ENCODE measurements at places on chromosomes 3 and 15. TPM values are rescaled to one million over a fixed set of nuclear protein-coding genes. Genes with fewer than 3 reads are reported as not detected.

The TM4SF18 gene
- total RNA-seq, result 15.8 TPM

The LCTL gene
- total RNA-seq, result not detected

- DNase-seq, result peak; percentile 89
Measured at GRCh38 chr3:8658306-8659212, 14.0 kb upstream of the SSUH2 start.

DNA sequence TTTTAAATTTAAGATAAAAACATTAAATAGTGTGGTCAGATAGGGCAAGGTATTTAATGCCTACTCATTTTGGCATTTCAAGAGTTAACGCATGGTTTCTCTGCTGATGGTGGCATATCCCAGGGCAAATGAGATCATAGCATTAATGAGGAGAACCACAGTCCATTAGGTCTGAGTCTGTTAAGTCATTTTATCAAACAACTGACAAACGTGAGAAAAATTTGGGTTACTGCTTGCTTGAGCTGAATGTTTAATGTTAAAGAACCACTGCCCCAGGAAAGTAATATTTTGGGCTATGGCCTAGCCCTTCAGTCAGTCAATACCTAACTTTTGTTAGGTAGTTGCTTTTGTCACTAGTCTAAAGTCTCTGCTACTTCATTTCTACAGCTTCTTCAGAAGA is 37.9 kb upstream of the SLC2A2 start:
- no peak for DNase-seq

DNA sequence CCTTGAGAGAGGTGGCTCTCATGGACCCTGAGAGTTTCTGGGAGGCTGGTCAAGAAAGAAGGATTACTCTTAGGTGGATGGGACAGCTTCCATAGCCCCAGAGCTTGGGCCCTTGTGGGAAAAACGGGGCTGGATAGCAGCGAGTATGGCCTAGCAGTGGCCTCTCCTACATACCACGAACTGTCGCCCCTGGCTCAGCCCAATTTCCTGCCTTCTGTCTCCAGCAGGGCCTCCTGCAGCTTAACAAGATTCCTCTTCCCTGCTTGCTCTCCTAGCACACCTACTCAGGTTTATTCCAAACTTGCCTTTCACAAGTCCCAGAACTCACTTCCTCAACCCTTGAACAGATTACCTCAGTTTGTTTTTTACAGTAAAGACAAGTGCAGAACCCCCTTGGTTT is 139.7 kb upstream of the TPM1 start:
- DNase-seq, result no peak

- no peak for DNase-seq
Measured at GRCh38 chr15:78315686-78316282, 16.4 kb upstream of the SKIC8 start.

GRCh38 chr15:91853948-91854638 is 585 bp downstream of the SLCO3A1 start:
- peak; percentile 77 for DNase-seq

Measured in Right ventricle myocardium inferior (tissue), 1 donor.